ENCODE measurements at places on chromosomes 3 and 15.

- DNase-seq: no peak
Measured at GRCh38 chr3:196660381-196661166, 21.1 kb downstream of the NRROS start.

- no peak for DNase-seq
Measured at GRCh38 chr3:183777016-183777618, 48.3 kb downstream of the MAP6D1 start.

DNA sequence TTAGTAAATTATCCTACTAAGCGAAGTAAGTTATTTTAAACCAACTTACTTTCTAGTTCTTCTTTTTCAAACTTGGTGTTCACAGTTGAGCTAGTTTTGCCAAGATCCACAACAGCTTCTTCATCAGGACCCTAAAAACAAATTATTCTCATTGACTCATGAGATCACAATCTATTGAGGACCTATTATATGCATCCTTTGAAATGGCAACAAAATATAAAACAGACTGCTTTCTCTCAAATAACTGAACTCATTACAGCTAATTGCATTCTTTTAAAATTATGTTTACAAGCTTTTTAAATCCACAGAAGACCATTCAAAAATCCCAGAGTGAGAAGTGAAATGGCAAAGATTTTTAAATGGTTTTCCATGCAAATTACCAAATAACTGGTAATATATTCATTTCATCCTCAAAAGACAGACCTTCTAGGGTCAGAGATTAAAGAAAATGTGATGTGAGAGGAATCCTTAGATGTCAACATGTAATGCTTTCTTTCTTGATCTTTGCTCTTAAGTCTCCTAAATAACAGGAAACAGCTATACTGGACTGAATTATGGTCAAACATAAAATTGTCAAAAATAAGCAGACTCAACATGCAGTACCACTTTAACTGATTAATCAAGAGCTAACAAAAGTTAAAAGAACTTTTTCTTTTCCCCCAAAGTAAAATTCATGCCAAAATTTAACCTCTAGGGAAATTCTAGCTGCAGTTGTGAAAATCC, 31.7 kb downstream of the SLC4A7 start:
- DNase-seq: no peak

DNA sequence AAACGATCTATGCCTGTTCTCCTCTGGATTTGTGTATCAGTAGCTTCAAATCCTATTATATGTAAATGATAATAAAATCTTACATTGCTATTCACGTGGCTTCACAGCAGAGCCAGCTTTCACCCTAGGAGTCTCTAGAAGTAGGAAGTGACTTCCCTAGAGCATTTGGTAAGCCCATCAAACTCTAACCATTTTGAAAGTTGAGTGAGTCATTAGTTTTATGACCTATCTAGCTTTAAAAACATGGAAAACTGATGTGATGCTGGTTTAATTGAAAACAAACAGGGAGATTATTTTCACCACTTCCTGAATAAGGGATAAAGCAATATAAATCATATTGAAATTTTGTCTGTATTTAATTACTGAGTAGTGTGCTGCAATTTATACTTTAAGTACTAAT, 275.2 kb downstream of the EPHA6 start:
- no peak for DNase-seq

GRCh38 chr3:13013151-13013561, 60.1 kb downstream of the IQSEC1 start:
- no peak for DNase-seq

- DNase-seq: no peak
Measured at GRCh38 chr15:39345176-39345575, 235.7 kb upstream of the THBS1 start.

GRCh38 chr3:187080799-187081450, 58.4 kb downstream of the RPL39L start:
- DNase-seq: no peak

Measured in stimulated activated CD8-positive, alpha-beta memory T cell treated with anti-CD3 and anti-CD28 coated beads, Interleukin-12 subunit alpha, Interleukin-12 subunit beta, amount 100 ng/mL, for 4 hours (primary cell).